A549 treated with CORT108297 at 1 μM for 4 hours (cell line): ENCODE measurements at places on chromosomes 11 and 22. TPM values are rescaled to one million over a fixed set of nuclear protein-coding genes. Genes with fewer than 3 reads are reported as not detected.

Gene THOC5
- total RNA-seq, result 26.8 to 31.9 TPM (median 29.1 TPM) in 5 replicates

Gene C11orf91
- 0.35 to 1.8 TPM (median 1.4 TPM) in 5 replicates for total RNA-seq

Gene PATE2
- not detected in 5 replicates for total RNA-seq

Gene ISX
- total RNA-seq, result not detected in 5 replicates

Gene C11orf16
- total RNA-seq, result not detected in 5 replicates

Gene GUCY1A2
- 0.02 to 0.08 TPM (median 0.07 TPM) in 5 replicates for total RNA-seq

Gene FGF3
- total RNA-seq, result not detected in 5 replicates

Gene BDNF
- 6.7 to 10.6 TPM (median 7.8 TPM) in 5 replicates for total RNA-seq

Gene KDM4E
- total RNA-seq, result not detected in 5 replicates

Gene LRRC56
- total RNA-seq, result 0.45 to 0.93 TPM (median 0.75 TPM) in 5 replicates

Gene OR51B4
- not detected in 5 replicates for total RNA-seq

Gene DNAJC4
- 18.5 to 24.0 TPM (median 23.4 TPM) in 5 replicates for total RNA-seq
